ENCODE measurements at places on chromosomes 7 and 10.

GRCh38 chr10:78706256-78706655, 362.5 kb upstream of the ZMIZ1 start:
- no peak for DNase-seq

DNA sequence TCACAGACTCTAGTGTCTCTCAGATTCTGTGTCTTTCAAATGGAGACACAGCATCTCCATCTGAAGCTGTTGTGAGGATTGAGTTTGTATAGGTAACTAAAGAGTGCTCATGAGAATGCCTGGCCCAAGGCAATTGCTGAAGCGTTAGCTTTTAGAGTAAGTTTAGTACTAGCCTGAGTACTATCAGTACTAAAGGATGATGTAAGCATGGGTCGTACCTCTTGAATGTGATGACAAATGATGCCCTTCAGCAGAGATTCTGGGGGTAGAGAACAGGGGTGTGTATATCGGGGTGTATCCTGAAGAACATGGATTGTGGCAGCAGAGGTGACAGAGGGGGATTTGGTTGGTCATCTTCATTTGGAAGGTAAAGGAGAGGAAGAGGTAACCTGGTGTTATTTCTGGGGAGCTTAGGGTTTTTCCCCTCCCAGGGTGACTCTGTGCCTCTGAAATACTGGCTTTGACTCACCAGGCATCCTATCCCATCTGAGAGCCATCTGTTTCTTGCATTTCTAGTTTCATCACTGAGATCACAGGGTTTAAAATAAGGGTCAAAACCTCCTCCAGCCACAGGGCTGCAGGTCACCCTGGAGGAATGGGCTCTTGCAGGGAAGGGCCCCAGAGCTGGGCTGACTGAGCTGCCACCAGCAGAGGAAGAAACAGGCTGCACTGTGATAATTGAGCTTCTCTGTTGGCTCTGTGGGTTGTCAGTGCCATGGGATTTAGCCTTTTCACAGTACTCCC, 756.0 kb downstream of the KCNMA1 start:
- no peak for DNase-seq

DNA sequence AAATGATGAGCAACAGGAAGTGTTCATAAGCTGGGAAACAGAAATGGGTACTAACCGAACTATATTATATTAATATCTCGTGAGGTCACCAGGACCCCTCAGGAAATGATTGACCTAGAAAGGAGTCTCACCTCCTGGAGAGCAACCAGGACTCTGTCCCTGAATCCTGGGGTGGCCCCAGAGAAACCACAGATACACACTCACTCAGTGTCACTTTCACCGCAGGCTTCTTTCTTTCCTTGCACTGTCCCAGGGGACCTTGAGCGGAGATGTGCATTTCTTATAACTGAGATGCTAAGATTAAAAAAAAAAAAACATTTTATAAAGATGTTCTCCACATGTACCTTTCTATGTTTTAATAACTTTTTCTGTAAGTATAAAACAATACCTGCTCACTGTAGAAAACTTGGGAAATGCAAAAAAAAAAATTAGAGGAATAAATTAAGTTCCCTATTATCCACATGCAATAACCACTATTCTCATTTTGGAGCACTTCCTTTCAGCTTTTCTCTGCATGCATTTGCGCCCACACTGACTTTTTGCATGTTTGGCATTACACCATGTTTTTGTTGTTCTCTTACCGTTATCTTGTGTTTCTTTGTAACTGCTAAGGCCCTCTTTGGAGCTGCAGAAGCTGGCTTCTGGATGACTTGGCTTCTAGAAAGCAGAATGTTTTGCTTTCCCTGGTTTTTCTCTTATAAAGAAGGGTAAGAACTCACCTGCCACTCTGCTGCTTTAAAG, 15.0 kb downstream of the NOD1 start:
- DNase-seq: no peak

- no peak for DNase-seq
Measured at GRCh38 chr10:8967061-8967460, 912.6 kb downstream of the GATA3 start.

DNA sequence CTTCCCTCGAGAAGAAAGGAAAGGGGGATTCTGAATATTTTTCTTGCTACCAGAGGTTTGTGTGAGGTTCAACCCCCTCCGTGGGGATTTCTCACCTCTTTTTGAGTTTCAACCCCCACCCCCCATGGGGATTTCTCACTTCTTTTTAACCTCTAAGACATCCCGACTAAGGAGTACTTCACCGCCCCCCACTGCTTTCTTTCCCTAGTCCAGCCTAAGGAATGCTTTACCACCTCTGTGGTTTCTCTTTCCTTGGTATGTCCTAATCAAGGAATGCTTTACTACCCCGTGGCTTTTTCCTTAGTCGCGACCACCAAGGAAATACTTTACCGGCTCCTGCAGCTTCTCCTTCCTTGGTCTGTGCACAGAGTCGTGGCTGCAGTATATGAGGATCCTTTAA, 149.4 kb downstream of the LYZL1 start:
- no peak for DNase-seq

GRCh38 chr7:116686812-116687419, 14.9 kb downstream of the MET start:
- no peak for DNase-seq

- DNase-seq: no peak
Measured at GRCh38 chr10:124033887-124034218, 59.5 kb downstream of the CHST15 start.

DNA sequence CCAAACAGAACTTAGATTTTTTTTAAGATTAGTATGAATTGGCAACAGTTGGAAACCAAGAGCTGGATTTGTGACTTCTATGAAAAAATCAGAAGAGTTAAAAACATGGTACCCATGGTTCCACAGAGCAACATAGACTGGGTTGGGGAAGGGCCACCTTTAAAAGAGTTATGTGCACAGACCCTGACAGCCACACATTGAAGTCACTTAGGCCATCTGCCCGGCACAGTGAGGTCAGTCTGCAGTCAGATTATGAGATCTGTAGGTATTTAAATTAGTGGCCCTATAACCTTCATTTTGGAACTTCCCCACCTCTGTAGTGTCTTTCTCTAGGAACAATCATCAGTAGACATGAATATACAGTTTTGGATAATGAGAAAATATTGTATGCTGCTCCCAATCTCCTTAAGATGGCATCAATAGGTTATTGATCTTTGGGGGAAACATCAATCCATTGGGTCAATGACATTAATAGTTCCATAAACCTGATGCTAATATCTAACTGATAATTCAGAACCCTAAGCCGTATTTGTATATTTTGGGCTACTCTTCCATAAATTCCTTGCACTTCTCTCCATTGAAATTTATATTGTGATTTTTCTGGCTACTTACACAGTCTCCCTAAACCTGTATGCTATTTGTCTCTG, 7.0 kb downstream of the ANKRD1 start:
- DNase-seq: no peak

DNA sequence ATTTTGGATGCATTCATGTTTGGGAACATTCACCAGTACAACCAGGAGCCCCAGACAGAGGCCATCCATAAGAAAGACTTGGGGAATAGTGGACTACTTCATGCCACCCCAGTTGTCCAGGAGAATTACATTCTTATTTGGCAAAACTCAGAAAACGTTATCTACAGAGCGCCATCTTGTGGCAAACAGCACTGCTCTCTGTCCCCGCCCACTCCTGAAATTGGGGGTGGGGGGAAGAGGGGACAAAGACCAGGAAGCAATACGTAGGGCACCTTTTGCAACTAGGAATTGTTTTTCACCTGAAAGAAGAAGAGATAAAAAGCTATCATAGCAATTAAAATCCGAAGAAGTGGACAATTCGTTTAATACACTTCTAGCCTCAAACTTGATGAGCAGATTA, 134.6 kb upstream of the MGMT start:
- no peak for DNase-seq

GRCh38 chr10:78656417-78657162, 412.2 kb upstream of the ZMIZ1 start:
- no peak for DNase-seq

DNA sequence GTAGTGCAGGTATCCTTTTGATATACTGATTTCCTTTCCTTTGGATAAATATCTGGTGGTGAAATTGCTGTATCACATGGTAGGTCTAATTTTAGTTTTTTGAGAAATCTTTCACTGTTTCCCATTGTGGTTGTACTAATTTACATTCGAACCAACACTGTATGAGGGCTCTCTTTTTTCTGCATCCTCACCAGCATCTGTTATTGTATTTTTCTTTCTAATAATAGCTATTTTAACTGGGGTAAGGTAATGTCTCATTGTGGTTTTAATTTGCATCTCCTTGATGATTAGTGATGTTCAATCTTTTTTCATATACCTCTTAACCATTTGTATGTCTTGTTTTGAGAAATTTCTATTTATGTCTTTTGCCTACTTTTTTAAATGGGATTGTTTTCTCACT, 335.4 kb upstream of the MTPN start:
- DNase-seq: no peak

DNA sequence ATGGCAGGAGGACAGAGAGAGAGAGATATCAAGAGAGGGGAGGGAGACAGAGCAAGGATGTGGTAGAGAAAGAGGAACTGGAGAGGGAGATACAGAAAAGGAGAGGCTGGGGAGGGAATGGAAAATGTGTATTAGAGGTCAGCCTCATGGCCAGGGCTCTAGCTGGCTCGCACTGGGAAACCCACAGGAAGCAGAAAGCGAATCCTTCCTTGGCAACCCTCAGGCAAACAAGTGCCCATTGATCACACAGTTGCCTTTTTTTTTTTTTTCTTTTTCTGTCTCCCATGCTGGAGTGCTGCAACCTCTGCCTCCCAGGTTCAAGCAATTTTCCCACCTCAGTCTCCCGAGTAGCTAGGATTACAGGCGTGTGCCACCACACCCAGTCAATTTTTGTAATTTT, 391.2 kb downstream of the TYW1 start:
- no peak for DNase-seq

GRCh38 chr10:55629793-55630490, 731.1 kb downstream of the ZWINT start:
- DNase-seq: no peak

DNA sequence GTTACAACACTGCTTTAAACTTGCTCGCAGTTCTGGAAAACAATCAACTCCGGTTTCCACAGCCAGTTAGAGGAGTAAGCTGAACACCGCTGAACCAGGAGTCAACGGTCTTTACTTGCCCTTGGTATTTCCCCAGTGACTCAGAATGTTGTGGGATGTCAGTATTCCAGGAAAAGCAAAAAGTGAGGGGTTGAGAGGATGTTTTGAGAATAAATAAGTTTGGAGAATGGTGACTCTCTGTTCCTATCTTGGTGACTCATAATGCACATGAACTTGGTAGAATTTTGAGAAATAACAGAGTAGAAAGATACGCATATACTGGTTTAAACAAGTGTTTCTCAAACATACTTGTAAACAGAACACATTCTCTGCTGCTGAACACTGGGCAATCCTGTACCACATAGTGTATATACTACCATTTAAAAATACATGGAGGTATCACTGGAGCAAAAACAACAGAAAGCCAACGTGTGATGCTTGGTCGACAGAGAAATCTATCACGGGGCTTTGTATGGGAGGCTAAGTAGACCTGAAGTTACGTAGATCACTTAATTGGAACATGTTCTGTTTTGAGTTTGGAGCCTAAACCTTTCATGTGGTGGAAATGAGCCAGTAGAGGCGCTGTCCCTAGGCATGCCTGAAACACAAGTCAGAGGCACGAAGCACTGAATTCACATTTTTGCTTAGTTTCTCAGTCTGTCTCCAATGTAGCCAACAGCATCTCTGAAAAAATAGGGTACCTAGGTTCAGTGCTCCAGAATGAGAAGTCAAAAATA, 534.3 kb downstream of the PARD3 start:
- DNase-seq: no peak

GRCh38 chr10:78805176-78805575, 263.6 kb upstream of the ZMIZ1 start:
- no peak for DNase-seq

DNA sequence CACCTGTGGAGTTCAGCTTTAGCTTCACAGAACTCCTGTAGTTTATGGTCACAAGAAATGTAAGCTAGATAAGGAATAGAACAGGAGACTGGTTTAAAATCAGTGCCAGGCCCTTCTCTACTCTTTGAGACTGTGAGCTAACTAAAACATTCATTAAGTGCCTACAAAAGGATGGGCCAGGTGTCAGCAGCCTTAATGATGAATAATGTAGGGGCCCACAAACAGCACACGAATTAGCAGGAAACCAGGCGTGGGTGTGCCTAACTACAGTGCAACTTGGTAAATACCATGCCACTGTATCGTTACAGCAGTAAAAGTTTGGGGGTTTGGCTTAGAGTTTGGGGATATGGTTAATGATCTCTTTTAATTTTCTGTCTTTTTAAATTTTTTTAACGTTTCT, 6.1 kb upstream of the ABLIM1 start:
- no peak for DNase-seq

DNA sequence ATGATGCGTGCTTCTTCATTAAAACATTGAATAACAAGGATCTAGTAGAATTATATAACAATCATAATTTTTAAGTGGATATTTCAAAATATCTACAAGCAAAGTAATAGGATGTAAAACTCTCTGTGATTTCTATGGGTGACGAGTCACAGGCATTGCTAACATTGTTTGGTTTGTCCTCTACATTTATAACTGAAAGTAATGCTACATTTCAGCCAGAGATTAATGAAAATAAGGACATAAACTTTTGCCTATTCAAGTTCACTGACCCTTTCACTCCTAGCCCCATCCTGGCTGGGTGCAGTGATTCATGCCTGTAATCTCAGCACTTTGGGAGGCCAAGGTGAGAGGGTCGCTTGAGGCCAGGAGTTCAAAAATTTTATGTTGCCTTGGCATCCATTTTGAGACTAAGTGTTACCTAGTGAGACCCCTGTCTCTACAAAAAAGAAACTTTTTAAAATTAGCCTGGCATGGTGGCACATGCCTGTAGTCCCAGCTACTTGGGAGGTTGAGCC, 38.4 kb upstream of the HSPA12A start:
- no peak for DNase-seq

GRCh38 chr10:103295374-103296015, 18.6 kb downstream of the INA start:
- no peak for DNase-seq

- no peak for DNase-seq
Measured at GRCh38 chr7:78562191-78562590, 763.6 kb downstream of the PHTF2 start.

DNA sequence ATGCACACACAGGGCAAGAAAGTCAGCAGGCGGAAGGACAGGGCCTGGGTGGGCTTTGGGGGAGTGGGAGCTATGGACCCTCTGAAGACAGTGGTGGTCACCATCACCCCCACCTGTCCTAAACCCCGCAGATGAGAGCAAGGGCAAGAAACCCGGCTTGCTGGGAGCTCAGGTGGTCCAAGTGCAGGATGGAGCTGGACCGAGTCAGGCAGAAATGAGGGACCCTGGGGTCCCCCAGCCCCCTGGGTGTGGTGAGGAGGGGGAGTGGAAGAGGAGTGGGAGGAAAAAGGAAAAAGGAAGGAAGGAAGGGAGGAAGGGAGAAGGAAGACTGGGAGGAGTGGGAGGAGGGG, 54.8 kb downstream of the MICALL2 start:
- no peak for DNase-seq

DNA sequence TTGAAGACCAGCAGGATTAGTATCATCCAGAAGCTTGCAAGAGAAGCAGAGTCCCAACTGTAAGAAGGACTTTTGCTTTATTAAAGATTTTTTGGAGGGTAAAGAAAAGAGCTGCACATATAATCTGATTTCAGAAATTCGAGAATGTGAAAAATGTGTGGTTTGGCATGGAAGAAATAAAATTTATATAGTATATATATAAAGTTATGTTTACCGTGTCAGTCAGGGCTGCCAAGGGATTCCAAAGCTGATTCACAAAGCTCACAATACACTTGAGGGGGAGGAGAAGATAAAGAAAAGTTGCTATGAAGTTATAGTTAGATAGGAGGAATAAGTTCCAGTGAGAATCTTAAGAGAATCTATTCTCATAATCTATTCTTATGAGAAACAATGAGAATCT, 231.8 kb upstream of the CACNA2D1 start:
- DNase-seq: no peak

GRCh38 chr7:27111042-27111750, 8.7 kb upstream of the HOXA2 start:
- DNase-seq: no peak
